ENCODE measurements at places on chromosomes 16 and 17.

- no peak for DNase-seq
Measured at GRCh38 chr17:1082579-1082978, 85.7 kb downstream of the TIMM22 start.

GRCh38 chr16:66430214-66430613 is 3.1 kb downstream of the BEAN1 start:
- no peak for DNase-seq

DNA sequence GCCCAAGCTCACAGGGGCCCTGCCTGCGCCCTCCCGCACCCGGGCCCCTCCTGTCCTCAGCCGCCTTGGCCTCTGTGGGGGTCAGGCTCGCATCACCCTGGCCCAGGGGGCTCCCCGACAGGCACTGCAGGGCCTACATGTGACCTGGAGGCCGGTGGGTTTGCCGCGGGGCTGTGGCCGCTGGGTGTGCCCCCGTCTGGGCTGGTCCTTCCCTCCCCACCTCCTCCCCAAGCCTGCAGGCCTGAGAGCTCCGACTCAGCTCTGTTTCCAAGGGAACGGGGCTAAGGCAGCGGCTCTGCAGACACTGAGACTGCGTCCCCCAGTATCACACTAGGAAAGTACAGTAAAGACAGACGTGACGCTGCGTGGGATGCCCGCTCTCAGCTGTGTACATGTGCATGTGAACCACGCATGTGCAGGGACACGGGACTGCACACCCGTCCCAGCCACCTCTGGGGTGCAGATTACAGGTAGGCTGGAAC is 16.5 kb upstream of the WDR45B start:
- no peak for DNase-seq

DNA sequence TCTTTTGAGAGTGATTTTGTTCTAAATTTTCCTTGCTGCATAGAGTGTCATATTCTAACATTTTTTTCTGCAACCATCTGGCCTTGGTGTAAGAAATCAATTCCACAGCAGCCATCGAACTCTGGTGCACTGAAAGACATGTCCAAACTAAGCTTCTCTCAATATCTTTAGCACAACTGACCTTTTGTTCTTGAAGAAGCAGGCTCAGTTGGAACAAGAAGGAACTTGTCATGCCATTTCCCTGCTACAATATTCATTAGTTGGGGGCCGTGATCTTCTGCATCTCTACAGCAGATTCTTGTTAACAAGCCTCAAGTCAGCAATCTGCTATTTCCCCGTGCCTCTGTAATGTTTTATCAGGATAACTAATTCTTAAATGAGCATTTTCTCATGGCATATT is 1305.6 kb downstream of the CDH11 start:
- no peak for DNase-seq

DNA sequence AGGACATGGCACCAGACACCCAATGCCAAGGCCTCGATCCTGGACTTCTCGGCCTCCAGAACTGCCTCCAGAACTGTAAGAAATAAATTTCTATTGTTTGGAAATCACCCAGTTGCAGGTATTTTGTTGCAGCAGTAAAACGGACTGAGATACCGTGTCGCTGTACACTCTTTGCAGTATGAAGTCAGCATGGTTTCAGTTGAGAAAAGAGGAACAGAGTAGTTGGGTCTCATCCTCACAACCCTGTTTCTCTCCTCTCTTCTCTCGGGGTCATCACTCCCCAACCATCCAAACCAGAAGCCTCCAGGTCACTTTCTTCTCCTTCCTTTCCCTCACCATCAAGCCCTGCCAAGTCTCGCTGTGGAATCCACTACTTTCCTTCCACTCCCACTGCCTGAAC is 77.8 kb downstream of the ADCY9 start:
- no peak for DNase-seq

GRCh38 chr16:46986896-46987295 is 13.4 kb upstream of the DNAJA2 start:
- DNase-seq: no peak

- DNase-seq: no peak
Measured at GRCh38 chr17:6000426-6000825, 69.8 kb upstream of the WSCD1 start.

GRCh38 chr16:11624205-11624604 is 37.5 kb upstream of the LITAF start:
- DNase-seq: no peak

DNA sequence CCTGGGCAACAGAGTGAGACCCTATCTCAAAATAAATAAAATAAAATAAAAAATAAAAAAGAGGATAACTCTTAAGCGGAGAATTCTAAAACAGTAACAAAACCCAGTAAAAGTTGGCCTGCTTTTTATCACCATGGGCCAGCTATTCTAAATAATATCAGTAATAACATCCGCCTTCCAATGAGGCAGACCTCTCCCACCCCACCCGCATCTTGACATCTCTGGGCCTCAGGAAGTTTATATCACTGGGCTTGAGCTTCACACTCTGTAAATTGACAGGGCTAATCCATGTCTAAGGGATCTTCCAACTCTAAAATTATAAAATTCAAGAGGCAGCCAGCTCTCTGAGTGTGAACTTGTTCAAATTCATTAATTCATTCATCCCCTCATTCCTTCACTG is 82.9 kb upstream of the MTMR4 start:
- DNase-seq: no peak

- DNase-seq: no peak
Measured at GRCh38 chr16:21081329-21081728, 69.3 kb downstream of the DNAH3 start.

GRCh38 chr17:27376637-27377547 is 79.4 kb upstream of the KSR1 start:
- no peak for DNase-seq

DNA sequence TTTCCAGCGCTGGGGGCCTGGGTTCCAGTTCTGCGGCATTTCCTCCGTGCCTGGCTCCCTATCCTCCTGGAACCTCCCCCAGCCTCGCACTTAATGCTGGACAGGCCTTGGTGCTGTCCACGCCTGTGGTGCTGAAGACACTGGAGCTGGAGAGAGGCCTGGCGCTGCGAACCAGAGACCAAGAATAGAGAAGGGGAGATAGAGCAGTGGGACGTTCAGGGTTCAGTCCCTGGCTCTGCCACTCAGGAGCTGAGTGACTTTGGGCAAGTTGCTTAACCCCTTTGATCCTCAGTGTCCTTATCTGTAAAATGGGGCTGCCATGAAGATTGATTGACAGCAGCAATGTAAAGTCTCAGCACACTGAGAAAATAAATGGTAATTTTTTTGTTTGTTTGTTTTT is 11.9 kb downstream of the SBK1 start:
- no peak for DNase-seq

GRCh38 chr17:81902023-81902652 is at the start of gene NPB:
Gene NPB (plus strand): TSS chr17:81902238. CDS start chr17:81902278, 40 bp downstream.
- DNase-seq: no peak

GRCh38 chr17:45985447-45985846 is 13.6 kb upstream of the STH start:
- DNase-seq: no peak

DNA sequence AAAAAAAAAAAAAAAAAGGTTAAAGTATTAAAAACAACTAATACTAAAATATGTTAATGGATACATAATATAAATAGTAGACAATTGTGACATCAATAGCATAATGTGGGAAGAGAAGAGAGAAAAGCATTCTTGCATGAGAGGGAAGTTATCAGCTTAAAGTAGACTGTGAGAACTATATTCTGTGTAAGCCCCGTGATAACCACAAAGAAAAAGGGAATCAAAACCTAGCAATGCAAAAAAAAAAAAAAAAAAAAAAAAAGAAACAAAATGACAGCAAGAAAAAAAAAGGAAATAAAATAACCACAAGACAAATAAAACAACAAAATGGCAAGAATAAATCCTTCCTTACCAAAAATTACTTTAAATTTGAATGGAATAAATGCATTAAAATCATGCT is 39.8 kb upstream of the MYLK3 start:
- DNase-seq: no peak

- DNase-seq: no peak
Measured at GRCh38 chr16:30033270-30033669, 2.2 kb upstream of the TLCD3B start.

DNA sequence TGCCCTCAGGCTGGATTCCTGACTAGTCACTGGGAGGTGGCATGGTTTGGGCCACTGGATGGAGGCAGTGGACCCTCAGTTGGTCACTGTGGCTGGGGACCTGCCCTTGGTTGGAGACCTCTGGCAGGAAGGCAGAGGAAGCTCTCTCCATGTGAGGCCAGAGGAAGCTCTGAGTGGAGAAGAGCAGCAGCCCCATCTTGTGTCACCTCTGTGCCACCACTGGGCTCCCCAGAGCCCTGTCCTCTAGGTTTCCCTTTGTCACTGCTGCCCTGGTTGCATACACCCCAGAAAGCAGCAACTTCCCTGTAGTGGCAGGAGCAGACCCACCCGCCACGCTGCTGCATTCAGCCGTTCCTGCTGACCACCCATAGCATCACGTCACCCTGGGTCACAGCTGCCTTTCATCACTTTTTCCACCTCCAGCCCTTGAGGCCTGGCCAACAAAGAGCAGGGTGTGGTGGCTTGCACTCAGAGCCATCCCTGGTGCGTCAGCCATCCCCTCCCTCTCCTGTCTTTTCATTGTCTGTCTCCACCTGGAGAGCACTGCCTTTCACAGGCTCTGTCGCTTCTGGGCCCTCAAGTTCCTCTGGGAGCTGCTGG is 11.9 kb downstream of the CTRL start:
- no peak for DNase-seq

DNA sequence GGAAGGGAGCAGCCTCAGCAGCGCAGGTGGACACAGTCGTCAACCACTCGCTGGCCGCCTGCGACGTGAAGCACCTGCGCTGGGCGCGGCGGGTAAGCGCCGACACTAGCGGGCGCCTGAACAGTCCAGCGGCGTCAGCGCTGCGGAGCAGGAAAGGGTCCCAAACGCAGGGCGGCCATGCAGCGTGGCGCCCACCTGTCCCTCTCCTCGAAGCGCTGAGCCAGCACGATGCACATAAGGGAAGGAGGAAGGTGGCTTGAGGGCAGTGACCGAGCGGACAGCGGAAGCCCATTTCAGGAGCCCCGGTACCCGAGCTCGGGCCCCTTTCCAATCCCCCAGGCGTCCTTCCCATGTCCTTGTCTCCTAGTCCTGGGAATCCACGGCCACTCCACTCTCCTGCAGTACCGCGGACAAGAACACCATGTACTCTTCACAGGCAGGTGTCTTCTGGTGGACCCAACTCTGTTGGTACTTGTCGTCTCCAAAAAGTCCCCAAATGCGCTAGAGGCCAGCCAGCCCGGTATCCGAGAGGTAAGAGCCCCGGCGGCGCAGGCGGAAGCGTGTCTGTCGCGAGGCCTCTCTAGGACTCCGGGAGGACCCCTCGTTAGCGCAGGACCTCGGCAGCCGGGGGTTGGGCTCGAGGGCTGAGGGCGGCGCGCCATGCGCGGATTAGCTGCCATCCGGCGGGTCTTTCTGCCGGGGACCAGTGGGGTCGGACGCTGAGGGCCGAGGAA is 14.4 kb downstream of the ZNF232 start:
- no peak for DNase-seq

All from stimulated activated CD4-positive, alpha-beta T cell treated with anti-CD3 and anti-CD28 coated beads, TNF-alpha, amount 100 ng/mL, for 48 hours (primary cell).